HS-5 (cell line): ENCODE measurements at places on chromosomes 13 and 19.

DNA sequence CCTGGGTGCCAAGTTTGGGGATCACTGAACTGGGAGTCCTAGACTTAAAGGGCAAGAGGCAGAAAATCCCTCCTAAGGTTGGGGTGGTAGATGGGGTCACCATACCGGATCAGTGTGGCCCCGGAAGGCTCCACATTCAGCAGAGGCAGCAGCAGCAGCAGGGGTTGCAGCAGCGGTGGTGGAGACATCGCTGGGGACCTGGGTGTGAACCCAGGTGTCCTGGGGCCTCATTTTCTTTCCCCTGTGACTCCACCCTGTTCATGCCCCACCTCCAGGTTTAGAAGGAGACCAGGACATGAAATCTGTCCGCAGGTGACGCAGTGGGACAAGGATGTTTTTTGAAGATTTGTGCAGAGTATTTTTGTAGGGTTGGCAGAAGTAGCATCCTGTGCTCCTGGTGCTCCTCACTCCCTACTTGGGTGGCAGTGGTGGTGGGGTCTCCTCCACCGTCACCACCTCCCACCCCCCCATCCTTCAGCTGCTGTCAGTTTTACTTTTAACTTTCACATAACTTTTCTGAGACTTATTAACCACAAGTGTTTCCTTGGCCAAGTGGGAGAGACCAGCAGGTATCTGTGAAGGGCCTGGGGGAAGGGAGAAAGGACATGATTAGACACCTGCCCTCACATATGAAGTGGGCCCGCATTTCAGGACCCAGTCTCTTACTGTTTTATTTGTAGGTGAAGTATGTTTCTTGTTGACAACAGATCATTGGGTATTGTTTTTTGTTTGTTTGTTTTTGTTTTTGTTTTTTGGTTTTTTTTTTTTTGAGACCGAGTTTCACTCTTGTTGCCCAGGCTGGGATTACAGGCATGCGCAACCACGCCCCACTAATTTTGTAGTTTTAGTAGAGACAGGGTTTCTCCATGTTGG, at the start of gene NAPSA:
NAPSA (minus strand) TSS at position 206 of the 873 bp plus-strand sequence; CDS start at position 188, 18 bp downstream.
- no peak for DNase-seq

- no peak for DNase-seq
Measured at GRCh38 chr13:71685072-71685471, 181.9 kb downstream of the DACH1 start.

GRCh38 chr13:77544758-77545338, 9.3 kb downstream of the SCEL start:
- DNase-seq, result no peak

- DNase-seq, result no peak
Measured at GRCh38 chr13:111399334-111399733, 78.9 kb downstream of the TEX29 start.

GRCh38 chr13:43936647-43937046, 56.9 kb downstream of the LACC1 start:
- DNase-seq, result no peak

GRCh38 chr19:400976-401865, 7.7 kb downstream of the C2CD4C start:
- DNase-seq, result no peak

- no peak for DNase-seq
Measured at GRCh38 chr19:15241259-15241910, 9.1 kb upstream of the EPHX3 start.

- DNase-seq, result no peak
Measured at GRCh38 chr19:49056101-49056901, 1.2 kb downstream of the CGB7 start.

DNA sequence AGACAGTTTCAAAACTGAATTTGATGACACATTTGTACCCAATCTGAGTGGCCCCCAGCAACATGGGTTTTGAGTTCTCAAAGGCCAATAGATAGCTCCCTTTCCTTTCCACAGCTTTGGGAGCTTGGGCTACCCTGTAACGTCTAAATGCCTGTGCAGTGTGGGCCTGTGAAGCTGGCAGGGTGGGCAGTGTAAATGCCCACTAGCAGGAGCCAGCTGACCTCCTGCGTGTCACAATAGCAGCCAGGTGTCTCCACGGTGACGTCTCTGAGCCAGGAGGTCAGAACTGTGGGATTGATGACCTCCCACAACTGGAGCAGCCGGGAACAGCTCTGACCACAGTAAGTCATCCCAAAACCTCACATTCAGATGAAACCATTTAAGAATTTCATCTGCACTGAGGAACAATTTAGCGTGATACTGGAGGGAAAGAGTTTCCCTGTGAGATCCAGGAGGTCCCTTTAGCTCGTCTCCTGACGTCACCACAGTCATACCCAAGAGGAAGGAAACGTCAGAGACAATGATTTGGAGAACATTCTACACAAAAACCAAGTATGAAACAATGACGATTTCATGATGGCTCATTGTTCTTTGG, at the start of gene IPO5:
IPO5 (plus strand) TSS at position 300 of the 595 bp plus-strand sequence. CDS start 23,022 bp downstream, outside the sequence.
- DNase-seq, result no peak

- DNase-seq, result no peak
Measured at GRCh38 chr13:110665491-110666254, 40.2 kb downstream of the CARS2 start.

DNA sequence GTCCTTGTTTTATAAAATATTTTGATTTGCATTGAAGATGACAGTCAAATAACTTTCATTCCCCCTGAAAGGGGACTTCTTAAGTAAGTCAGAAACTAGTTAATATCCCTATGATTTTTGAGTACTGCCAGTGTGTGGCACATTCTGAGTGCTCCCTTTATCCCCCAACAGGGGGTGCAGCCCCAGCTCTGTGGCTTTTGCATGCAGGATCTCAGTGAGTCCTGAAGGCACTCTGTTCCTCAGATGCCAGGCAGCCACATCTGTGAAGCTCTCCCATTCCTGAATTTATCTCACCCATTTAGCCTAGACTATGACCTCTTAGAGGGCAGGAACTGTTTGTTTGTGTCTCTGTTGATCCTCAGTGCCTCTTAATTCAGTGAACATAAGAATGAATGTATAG, 123.1 kb downstream of the CDK8 start:
- no peak for DNase-seq

DNA sequence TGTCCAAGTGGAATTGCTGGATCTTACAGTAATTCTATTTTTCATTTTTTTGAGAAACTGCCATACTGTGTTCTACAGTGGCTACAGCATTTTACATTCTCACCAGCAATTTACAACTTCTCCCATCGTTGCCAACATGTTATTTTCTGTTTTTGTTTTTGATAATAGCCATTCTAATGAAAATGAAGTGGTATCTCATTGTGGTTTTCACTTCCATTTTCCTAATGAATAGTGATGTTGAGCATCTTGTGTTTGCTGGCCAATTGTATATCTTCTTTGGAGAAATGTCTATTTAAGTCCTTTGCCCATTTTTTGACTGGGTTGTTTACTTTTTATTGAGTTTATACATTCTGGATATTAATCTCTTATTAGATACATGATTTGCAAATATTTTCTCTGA, 38.6 kb downstream of the KCNRG start:
- no peak for DNase-seq

DNA sequence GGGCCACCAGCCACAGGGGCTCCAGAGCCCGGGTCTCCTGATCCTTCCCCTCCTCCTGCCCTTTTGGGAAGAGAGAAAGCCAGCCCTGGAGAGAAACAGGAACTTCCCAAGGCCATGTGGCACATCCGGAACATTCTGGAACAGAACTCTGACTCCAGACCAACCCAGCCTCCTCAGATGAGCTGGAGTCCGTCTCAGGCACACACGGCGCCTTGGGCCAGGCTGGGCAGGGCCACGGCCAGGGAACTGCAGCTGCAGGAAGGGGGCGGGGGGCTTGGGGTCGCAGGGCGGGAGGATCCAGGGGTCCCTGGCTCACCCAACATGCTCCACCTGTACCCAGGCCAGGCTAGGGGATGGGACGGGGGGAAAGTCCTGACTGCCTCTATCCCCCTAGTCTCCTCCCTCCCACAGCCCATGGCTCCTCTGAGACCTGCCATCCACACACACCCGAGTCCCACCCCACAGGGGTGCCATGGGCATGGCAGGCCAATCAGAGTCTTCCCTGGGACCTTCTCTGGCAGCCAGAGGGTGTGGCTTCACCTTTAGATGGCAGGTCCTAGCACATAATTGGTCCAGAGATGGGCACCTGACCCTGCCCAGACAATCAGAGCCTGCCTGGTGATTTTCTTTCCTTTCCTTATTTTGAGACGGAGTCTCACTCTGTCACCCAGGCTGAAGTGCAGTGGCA, 22.9 kb downstream of the SBNO2 start:
- DNase-seq, result no peak

- no peak for DNase-seq
Measured at GRCh38 chr13:24250376-24251057, 58.9 kb upstream of the C1QTNF9 start.

- DNase-seq, result no peak
Measured at GRCh38 chr19:36604656-36605100, 435 bp upstream of the ZNF382 start.

- no peak for DNase-seq
Measured at GRCh38 chr13:35711909-35712308, 235.4 kb upstream of the MAB21L1 start.

DNA sequence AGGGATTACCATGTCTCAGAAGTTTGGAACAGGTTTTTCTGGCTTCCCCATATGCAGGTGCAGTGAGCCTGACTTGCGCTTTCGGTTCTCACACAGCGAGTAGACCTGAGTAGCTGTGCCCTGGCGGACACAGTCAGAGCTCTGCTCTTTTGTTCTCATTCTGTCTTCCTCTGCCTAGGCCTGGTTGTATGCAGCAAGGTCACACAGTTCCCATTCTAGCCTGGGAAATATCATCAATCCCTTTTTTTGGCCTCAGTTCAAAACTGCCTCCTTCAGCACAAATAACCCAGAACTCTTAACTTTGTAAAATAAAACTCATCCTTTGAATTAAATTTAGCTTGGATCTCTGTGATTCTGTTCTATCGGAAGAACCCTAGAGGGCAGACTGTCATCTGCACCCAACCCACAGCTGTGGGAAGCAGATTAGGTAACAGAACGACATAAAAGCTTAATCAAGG, 10.2 kb downstream of the OXGR1 start:
- no peak for DNase-seq

DNA sequence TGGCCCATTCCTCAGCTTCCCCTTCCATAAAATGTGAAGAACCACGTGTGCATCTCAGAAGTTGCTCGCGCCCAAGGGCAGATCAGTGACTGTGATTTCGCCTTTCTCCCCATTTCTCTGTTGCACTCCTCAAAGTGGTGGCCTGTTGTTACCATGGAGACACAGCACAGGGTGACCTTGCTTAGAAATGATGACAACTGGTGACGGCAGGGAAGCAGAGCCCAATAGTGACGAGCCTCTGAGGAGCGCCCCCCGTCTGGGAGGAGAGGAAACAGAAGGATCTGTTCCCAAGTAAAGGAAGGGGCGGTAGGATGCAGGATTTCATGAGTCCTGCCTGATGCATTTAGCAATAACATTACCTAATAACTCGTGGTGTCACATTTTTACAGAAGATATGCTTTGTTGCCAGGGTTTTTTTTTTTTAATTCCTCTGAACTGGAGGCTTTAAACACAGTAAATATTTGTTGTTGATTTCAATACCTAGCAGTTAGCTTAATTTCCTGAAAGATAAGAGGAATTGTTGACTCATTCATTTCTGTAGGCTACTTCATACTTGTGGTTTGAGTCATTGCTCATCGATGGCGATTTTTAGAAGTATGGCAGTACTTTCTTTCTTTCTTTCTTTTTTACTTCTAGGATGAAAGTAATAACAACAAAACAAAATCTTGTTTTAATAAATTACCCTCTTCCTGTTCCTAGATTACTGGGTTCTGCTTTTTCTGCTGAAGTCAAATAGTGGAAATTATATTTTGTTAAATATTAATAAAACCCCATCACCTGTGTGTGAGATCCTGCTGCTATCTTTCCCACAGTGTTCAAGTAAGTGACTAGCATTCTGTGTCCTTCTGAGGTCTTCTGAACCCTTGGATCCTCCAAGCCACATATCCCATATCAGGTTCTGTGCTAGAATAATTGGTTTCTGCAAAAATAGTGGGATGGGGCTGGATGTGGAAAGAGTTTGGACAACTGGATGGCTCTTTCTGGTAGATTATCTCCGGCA, 36.0 kb downstream of the MBNL2 start:
- peak; percentile 55 for DNase-seq

DNA sequence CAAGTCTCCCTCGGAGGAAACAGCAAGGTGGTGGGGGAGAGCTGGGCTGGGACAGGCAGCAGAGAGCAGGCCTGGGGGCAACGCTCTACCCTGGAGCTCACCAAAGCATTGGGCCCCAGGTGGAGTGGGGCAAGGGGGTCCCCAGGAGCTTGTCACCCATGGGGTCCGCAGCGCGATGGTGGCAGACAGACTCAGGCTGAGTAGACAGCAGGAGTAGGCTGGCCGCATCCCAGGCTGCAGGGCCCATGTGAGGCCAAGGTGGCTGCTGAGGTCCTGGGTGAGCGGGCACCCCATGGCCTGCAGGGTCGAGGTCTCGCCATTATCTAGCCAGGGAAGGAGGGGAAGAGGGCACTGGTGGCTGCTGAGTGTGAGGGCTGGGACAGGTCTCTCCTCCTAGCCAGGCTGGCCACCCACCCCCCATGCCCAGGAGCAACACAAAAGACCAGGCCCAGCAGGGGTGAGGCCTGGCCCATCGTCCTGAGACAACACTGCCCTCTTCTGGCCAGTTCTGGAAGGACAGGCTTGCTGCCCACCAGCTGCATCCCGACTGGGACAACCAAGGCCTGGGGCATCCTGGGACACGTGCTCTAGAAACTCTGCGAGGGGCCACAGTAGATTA, 33.1 kb downstream of the CEBPG start:
- no peak for DNase-seq

- DNase-seq, result no peak
Measured at GRCh38 chr13:105848494-105848893, 687.0 kb downstream of the EFNB2 start.

GRCh38 chr13:22629374-22629773, 551.4 kb upstream of the SGCG start:
- DNase-seq, result no peak
